Mammary epithelial cell (primary cell): ENCODE measurements at places on chromosomes 6 and 20.

GRCh38 chr6:130937942-130938604, 110.9 kb downstream of the SMLR1 start:
- DNase-seq, result peak; percentile 20

DNA sequence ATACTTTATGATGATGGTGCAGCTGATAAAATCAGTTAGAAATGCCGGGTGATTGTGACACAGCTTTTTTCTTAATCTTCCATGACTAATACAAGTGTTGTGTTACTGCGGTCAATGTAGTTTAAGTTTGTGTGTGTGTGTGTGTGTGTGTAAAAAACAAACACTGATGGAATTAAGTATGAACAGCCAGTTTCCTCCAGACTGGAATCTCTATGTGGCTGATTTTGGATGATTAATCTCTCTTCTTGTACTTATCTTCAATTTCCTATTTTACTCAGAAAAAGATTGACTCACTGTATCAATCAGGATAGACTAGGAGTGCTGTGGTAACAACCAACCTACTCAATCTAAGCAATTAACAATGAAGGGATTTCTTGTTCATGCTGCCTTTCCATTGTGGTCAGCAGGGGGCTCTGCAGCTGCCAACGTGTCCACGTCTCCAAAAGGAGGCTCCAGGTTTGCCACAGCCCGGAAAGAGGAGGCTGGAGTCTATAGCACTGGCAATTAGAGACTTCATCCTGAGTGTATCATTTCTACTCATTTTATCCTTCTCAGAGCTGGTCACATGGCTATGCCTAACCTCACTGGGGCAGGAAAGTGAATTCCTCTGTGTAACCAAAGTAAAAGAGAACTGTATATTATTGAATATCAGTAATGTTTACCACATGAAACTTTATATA, 107.7 kb downstream of the CD109 start:
- peak; percentile 91 for DNase-seq

DNA sequence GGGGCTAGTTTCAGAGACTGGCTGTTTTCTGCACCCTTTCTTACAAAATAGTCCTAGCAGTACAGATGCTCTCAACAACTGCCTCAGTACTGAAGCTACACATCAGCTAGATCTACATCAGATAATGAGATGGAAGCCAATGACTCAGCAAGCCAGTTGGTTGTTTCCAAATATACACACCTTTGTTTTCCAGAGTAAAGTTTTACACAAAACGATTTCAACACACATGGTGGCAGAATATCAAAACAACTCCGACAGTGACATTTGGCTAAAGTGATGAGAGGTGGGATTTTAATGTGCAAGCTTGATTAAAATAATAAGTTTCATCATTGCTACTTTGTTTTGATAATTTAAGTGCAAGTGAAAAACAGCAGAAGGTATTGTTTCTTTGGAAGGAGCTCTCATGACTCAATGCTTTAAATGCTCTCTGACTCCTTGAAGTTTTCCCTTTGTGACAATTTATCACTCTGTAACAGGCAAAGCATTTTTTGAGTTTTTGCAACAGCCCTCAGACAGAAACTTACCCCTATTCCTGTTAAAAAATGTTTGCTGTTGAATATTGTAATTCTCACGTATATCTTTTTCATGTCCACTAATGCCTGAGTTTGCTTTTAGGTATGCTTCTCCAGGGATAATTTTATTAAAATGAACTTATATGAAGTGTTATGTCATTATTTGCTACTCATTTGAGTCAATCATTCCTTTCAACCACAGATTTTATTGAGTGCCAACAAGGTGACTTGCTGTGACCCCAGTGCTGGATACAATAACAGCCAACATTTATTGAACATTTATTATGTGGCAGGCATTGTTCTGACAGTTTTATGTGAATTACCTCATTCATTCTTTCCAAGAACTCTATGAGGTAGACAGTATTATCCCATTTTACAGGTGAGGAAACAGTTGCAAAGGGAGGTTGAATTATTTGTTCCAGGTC, 882.0 kb downstream of the TFAP2A start:
- peak; percentile 81 for DNase-seq

DNA sequence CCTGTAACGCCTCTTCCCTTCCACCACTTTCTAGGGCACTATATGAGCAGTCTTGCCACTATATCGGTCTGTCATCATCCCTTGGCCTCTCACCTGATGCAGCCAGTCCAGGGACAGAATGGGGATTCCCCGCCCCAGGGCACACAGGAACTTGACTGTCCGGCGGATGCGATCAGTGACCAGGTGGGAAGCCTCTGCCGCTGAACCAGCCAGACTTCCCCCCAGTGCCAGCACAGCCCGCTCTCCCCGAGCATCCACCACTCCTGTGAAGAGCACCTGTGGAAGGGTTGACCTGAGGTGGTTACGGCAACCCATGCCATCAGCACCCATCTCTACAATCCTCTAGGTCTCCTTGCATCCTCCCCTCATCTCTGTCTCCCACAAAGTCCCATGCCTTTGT, 12.2 kb upstream of the NRM start:
- DNase-seq, result no peak

- no peak for DNase-seq
These were observed 13.1 kb downstream of the CD2AP start for GRCh38 chr6:47490676-47491075.

DNA sequence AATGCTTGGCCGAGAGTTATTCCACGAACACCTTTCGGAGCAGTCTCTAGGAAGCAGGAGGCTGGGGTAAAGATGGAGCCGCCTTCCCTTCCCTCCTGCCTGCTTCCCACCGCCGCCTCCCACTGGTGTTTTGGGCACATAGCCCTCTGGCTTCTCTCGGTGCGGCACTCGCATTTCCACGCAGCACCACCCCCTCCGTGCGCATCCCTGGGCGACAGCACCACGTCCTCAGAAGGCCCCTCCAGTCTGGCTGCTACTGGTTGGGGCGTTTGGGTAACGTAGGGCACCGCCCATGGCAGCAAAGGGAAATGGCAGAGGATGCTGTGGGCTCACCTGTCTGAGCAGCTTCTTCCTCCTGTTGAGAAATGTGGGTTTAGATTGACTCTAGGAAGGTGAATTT, 2.4 kb downstream of the COL20A1 start:
- DNase-seq, result no peak

- DNase-seq, result peak; percentile 77
These were observed 58.9 kb upstream of the TNFAIP3 start for GRCh38 chr6:137808191-137808590.

DNA sequence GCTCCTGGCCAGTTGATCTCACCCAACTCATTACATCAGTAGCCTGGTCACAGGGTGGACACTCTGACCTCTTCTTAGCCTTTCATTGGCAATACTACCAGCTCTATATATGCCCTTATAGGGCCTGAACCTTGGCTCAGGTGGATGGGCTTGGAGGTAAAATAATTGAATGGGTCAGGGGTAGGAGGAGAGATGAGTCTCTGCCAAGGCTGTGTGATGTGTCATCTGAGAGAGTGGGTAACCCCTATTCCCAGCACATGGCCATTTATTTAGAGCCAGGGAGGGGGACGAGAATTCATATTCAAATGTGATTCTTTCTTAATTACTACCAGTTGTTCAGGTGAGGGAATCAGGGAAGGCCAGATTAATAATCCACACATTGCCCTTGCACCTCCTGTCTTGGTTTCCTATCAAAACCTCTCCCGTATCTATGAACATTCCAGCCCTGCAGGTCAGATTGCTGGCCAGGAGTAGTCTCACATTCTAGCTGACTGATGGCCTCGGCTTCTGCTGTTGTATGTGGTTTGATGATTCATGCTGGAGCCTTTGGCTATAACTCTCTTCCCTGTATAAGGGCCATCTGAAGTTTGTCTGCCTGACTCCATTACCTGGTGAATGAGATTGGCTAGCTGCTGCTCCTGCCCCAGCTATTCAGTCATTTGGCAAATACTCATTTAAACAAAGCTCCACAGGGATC, 13.4 kb downstream of the C20orf173 start:
- DNase-seq, result peak; percentile 86

GRCh38 chr6:53139841-53140413, 8.7 kb downstream of the GCM1 start:
- no peak for DNase-seq

DNA sequence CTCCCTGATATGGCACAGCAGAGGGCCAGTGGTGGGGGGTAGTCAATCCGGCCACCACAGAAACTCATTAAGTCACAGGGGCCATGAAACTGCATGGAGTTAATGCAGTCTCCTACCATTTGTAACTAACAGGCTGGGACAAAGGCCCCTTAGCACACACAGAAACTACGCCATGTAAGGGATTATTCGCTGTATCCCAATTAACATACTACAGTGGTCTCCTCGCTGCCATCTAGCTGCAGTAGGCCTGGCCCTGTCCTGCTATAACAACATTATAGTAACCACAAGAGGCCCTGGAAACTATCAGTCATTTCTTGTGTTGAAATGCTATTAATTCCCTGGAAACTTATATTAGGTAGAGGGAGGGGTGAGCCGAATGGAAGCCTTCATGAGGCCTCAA, 72.3 kb upstream of the CCN2 start:
- no peak for DNase-seq

DNA sequence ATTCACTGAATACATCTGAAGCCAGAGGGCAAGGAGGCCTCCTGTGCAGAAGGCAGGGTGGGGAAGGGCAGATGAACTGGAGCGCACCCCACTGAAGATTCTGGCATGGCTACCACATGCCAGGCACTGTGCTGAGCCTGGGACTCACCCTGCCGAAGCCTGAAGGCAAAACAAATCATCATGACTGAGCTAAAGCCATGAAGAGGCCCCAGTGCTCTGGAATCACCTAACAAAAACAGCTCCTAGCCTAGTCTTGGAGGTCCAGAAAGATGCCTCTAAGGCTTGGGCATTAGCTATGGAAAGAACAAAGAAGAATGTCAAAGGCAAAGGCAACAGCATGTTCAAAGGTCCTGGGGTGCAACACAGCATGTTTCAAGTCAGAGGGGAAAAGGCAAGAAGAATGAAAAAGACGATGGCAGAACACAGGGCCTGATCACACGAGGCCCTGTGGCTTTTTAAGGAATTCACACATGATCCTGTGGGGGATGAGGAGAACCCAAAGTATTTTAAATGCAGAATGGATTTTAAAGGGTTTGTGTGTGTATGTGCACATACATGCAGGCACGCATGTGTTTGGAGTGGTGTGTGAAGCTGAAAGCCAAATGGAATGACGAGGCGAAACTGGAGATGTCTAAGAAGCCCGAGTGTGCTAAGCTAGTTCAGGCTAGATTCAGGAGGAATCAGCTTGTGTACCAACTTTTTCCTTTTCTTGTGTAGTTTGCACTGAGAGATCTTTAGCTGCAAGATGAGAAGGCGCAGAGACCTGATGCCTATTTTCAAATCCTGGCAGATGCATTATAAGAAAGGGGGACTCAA, 261.4 kb downstream of the ZNF217 start:
- DNase-seq, result no peak

DNA sequence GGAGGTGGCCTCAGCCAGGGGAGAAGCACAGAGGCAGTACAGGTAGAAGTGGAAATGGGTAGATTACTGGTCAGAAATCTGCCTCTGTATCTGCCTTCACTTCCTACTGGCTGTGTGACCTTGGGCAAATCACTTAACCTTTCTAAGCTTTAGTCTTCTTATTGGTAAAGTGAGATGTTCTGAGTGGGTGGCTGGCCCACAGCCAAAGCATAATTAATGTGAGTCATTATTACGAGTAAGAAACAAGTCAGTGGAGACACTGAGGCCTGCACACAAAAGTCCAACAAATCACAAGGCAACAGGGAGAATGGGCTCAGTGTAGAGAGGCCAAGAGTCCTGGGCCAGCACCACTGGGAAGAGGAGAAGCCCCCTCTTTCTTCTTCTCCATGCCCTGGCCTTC, 39.1 kb downstream of the NRN1 start:
- peak; percentile 60 for DNase-seq

DNA sequence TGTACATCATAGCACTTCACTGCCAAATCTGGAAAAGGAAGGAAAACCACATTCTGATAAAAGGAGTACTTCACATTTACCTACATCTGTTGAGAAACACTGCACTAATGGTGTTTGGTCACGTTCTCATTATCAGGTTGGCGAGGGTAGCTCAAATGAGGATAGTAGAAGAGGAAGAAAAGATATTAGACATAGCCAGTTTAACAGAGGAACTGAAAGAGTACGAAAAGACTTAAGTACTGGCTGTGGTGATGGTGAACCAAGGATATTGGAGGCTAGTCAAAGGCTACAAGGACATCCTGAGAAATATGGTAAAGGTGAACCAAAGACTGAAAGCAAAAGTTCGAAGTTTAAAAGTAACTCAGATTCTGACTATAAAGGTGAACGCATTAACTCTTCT, 32.0 kb upstream of the GJA10 start:
- no peak for DNase-seq

DNA sequence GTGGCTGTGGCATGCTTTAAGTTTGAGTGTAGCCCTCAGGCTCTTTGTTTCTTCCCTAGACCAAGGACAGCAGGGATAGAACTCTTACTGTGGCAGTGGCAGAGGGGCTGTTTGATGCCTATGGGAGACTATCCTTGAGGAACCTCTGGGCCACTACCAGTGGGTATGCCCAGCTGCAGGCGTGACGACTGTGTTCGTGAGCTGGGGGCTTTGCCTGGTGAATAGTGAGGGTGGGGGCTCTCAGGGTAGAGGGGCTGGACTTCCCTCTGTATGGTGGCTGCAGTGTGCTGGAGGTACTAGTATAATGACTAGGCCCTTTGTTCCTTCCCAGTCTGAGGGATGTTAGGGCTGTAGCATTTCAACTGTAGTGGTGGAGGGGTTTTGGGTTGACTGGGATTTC, 1242.0 kb downstream of the KHDRBS2 start:
- no peak for DNase-seq

DNA sequence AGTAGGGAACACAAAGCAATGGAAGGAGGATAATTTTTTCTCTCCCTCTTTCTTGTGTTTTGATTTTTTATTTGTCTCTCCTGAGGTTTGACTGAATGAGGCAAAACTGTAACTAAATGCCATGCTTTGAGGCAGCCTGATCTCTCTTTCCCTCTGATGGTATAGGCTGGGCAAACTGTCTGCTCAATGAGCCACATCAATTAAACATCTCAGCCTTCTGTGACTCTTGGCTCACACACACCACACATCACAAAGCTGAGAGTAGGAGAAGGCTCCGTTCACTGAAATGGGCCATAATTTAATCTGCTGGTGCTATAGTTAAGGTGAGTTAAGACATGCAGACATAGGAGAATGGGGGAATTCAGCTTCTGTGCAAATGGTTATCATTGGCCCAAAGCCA, 28.1 kb upstream of the SCGN start:
- no peak for DNase-seq

- no peak for DNase-seq
These were observed 229.3 kb downstream of the TMEM242 start for GRCh38 chr6:157094038-157094437.

- peak; percentile 68 for DNase-seq
These were observed 155.2 kb upstream of the PTPN1 start for GRCh38 chr20:50354721-50355589.

- DNase-seq, result no peak
These were observed 52.2 kb downstream of the RREB1 start for GRCh38 chr6:7159790-7160525.

- no peak for DNase-seq
These were observed 458.4 kb downstream of the TBC1D32 start for GRCh38 chr6:120875900-120876299.

- peak; percentile 61 for DNase-seq
These were observed 442.1 kb downstream of the BCKDHB start for GRCh38 chr6:80548532-80548931.
